B cell (primary cell): ENCODE measurements at places on chromosomes 6 and 20.

DNA sequence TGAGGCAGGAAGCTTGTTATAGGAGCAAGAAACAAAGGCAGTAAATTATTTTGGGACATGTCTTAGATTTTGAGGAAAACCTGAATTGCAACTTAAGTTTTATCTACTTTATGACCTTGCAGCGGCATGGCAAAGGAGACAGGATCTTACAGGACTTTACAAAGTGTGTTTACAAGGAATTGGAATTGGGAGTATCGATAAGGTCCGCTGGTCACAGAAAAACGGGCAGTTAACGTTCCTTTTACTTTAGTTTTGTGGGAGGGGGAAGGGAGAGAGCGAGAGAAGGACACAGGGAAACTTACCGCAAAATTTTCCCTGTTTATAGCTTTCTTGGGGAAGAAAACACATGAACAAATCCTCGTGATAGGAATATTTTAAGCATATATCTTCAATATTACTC lies 1607.2 kb downstream of the GRIK2 start:
- DNase-seq = no peak

DNA sequence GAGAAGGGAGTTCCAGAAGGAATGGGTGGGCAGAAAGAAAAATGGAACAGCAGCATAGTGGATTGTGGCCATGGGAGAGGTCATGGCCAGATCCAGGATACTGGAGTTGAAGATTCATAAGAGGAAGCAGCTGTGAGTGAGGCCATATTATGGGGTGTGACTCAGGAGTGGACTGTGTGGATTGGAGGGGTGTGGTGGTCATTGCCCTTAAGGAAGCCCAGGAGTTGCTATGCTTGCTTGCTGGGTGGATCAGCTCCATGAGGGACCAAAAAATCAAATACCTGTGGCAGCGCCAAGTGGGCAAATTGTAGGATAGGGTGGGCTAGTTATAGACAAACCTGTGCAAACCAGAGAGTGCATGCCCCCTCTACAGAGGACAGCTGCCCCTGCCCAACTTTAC lies 18.3 kb downstream of the LRRC1 start:
- no peak for DNase-seq

DNA sequence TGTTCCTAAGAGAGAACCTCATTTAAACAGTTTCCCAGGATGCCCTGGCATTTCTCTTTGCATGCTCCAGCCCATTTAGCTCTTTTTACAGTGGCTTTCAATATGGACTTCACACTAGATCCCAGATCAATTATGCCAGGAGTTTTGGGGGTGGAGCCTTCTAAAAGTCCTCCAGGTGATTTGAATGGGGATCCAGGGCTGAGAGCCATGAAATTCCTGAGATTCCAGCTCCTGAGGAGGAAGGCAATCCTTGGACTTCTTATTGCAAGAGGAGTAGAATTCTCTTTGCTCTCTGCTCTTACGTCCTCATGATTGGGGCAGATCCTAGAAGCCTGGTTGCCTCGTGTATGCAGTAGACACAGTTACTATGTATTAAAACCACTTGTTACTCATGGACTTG lies 184.2 kb downstream of the DHX35 start:
- no peak for DNase-seq

GRCh38 chr6:152697634-152698033 lies at the start of gene MYCT1:
Gene MYCT1 (plus strand): TSS chr6:152697897. CDS start chr6:152697903, 6 bp downstream.
- DNase-seq = no peak

DNA sequence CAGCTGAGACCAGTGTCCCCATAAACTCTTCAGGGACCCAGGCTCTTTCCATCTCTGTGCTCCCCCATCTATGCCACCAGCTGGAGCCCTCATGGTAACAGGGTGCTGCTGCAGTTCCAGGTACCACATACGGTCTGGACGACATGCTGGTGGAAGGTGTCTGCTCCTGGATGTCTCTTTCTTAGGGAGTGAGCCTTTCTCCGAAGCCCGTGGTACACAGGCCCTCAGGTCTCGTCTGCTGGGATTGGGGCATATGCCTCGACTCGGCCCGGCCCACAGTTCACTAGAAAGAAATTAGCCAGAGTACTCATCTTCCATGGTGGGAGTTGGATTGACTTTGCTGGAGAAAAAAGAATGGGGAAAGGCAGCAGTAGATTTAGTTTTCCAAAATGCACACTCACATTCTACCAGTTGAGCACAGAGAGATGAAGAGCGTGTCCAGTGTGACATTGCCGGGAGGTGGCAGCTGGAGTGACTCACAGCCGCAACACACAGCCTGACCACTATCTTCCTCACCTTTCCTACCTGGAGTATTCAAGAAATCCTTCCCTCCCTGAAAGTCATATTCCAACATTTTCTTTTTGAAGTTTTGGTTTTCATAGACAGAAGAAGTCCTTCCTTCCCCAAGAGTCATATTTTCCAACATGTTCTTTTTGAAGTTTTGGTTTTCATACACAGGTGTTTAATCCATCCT lies 18.6 kb upstream of the SPO11 start:
- no peak for DNase-seq

- DNase-seq = no peak
These were observed 1.7 kb upstream of the TOMM34 start for GRCh38 chr20:44961870-44962267.

DNA sequence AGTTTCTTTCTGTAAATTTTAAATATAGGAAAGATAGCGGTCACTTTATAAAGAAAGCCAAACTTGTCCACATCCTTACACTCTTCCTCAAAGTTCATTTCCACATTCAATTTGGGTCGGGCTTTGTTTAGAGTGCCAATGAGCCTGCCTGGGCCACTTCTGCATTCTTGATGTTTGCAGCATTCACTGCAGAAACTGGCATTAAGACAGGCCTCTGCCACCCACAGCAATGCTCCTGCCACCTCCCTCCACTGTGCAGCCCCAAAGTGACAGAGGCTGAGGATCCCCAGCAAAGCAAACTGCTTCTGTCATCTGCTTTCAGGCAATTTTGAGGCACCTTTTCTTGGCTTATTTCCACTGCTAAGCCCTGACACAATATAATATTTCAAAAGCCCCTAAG lies 61.2 kb downstream of the TNFAIP3 start:
- peak; percentile 67 for DNase-seq

- no peak for DNase-seq
These were observed 187.1 kb downstream of the BMP7 start for GRCh38 chr20:57079031-57080005.

DNA sequence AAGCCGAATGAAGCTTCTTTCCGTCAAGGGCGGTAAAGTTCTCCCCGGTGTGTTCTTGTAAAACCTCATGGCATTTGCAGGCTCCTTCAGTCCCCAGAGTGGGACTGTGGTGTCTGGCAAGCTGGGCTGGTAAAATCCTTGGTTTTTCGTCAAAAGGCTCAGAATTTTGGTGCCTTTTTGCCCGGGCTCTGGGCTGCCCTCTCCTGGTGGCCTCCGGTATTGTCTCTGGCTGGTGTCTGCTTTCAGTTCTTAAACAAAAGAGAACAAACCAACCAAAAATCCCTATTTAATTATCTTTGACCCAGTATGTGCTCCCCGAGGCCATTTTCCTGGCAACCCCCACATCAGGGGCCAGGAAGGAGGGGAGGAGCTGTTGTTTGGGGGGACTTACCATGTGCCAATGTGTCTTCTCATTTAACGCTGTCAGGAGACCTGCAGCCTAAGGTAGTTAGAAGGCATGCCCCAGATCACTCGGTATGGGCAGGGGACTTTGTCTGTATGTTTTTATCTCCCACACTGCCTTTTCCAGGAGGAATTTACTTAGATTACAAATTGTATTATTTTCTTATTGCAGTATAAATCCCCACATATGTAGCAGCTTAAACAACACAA lies 11.1 kb downstream of the CDH4 start:
- no peak for DNase-seq

GRCh38 chr6:8077991-8078390 lies 13.8 kb upstream of the BLOC1S5 start:
- no peak for DNase-seq

GRCh38 chr6:1569377-1569776 lies 40.3 kb upstream of the FOXC1 start:
- DNase-seq = no peak

- no peak for DNase-seq
These were observed 56.1 kb upstream of the NKAIN2 start for GRCh38 chr6:123747515-123747914.

- no peak for DNase-seq
These were observed 7.6 kb upstream of the BTN2A2 start for GRCh38 chr6:26375270-26375669.

DNA sequence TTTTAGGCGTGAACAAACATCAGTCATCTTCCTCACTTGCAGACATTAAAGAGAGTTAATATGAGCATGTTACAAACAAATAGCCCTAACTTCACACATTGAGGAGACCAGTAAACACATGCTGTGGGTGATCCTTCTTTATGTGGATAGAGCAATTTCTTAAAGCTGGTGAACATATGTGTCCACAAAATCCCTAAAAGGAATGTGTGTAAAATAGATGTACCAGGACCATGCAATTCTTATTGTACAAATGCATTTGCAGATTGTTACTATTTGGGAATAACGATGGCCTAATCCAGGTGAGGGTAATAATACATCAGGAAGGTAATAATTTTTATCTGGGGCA lies 228.9 kb downstream of the ALDH8A1 start:
- DNase-seq = no peak

DNA sequence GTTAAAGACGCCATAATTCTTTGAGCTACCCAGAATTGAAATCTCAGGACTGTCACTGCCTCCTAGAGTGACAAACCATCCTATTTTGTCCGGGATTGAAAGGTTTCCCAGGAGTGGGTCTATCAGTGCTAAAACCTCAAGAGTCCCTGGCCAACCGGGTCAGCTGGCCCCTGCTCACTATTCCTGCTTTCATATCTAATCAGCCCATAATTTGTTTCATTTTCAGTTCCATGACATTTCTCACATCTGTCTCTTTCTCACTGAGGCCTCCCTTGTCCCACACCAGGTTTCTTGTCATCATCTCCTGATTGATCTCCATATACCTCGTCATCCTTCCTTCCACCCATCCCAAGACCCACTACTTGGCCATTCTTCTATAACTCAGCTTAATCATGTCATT lies 98.2 kb downstream of the SLC35B3 start:
- DNase-seq = no peak

DNA sequence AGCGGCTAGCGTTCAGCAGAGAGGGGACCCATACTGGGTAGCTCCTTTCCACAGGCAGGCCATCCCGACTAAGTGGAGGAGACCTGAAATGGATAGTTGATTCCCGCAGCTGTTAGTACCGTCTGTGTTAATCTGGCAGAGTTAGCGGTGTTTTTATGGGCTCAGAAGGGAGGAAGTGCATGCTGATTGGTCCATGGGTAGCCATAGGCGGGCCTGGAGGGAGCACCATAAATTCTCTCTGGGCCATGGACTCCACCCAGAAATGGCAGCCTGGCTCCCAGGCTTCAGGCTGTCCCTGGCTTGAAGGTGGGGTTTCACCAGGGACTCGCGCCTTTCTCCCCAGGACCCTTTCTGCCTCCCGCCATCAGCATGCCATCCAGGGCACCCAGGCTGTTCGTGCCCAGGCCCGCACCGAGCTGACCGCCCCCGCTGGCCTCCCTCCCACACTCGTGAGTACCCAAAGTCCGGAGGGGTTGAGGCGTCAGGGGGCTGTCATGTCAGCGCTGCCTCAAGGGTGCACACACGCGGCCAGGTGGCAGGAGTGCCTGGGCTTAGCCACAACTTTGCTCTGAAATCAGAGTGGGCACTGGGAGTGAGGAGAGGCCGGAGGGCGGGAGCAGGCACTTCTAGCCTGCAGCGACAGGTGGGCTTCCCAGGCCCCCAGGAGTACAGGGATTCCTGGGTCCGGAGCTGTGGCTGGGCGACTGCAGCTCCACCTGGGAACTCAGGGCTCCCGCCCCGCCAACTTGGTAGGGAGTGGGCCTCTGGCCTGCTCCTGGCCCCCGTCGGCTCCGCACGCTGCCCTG lies 694.3 kb upstream of the FLRT3 start:
- DNase-seq = no peak

DNA sequence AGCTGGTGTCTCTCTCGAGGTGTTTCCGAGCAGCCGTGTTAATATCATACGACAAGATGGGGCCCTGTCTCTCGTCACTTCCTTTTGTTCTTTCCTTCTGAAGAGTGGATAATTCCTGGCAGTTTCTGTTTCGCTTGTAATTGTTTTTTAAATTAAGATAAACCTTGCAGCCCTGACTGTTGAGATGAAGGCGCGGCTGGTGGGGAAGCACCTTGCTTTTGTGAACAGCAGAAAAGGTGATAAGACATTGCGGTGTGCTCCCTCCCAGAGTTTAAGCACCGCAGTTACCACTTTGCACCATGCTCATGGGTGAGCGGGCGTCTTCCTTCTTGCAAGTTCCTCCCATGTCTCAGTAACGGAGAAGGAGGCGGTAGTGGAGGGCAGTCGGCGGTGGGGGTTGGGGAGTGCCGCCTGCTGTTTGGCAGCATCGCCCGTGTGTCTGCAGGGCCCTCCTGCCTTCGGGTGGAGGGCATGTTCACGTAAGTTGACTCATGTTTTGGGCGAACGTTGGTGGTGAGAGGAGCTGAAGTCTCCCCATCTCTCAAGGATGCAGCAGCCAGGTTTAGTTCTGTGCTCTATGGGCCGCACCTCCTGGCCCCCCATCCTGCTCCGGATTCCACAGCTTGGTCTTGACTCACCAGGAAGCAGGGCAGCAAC lies 345.9 kb downstream of the TAF4 start:
- DNase-seq = no peak

DNA sequence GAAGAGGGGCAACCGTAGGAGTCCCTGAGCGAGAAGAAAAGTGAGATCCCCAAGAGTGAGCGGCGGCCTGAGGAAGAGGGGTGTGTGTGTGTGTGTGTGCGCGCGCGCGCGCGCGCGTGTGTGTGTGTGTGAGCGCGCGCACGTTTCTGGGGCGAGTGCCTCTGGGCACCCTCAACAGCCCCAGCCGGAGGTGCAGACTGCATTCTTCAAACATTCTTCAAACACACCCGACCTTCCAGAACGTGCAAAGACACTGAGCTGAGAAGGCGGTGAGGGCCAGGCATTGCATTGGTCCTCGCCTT lies 76.2 kb upstream of the FOXP4 start:
- DNase-seq = peak; percentile 56

GRCh38 chr20:1225783-1226654 lies at the start of gene RAD21L1:
Gene RAD21L1 (plus strand): TSS chr20:1226044. CDS start chr20:1228454, 2,410 bp downstream.
- DNase-seq = peak; percentile 77

DNA sequence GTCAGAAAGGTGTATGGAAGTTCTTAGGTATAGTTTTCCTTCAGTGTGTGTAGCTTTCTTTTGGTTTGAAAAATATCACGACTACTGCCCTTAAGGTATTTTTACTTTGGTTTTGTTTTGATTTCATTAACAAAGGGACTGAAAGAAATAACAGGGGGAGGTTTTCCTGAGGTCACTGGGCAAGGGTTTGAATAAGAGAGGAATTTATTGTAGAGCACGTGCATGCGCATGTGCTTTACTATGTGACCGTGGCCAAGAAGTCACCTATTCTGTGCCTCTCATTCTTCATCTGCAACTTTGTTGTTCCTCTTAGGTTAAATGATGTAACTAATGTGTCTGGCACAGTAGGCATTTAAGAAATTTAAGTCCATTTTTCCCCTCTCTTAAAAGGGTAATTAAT lies 4.1 kb upstream of the MAN1A1 start:
- no peak for DNase-seq
